Activated CD4-positive, alpha-beta memory T cell treated with anti-CD3 and anti-CD28 coated beads for 36 hours (primary cell): ENCODE measurements at places on chromosomes 5 and 9. TPM values are rescaled to one million over a fixed set of nuclear protein-coding genes. Genes with fewer than 3 reads are reported as not detected.

GRCh38 chr5:55338092-55338613, 30.4 kb downstream of the MTREX start:
- no peak for DNase-seq

DNA sequence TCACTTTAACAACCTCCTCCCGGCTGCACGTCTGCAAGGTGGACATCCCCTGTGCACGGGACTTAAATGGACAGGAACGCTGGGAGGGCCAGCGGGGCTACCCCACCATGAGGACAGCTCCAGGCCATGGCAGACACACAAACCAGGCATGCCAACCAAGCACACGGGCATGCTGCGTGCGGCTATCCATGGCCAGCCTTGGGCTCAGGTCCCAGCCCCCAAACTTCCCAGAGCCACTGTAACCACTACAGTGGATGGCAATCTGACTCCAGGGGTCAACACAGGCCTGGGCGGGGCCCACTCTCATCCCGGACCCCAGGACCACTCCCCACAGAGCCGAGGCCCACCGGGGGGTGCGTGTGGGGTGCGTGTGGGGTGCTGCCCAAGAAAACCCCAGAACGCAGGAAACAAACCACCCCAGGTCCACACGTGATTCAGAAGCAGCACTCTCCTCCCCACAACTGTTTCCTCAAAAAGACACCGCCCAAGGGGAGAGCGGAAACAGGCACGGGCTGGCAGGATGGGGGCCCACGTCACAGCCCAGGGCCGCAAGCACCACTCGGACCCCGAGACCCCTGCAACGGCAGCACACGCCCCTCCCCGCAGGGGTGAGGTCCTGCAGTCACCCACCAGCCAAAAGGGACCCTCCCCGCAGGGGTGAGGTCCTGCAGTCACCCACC, 7.4 kb downstream of the SLC12A7 start:
- peak; percentile 22 for DNase-seq

DNA sequence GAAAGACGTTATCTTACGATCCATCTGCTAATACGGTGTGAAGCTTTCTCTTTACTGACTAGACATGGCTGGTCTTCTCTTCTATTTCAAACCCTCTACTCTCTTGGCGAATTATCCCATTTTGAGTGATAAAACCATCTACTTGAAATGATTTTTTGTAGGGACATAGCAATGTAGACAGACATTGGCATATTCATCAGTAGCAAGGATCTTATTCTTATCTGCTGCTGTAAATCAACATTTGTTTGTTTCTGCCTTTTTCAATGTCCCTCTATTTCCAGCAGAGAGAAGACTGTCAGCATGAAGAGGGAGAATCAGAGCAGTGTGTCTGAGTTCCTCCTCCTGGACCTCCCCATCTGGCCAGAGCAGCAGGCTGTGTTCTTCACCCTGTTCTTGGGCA, at the start of gene OR1J4:
Gene OR1J4 (plus strand): TSS at position 301 of the 400 bp plus-strand sequence. CDS start 0 bp downstream, at position 301.
- no peak for DNase-seq

DNA sequence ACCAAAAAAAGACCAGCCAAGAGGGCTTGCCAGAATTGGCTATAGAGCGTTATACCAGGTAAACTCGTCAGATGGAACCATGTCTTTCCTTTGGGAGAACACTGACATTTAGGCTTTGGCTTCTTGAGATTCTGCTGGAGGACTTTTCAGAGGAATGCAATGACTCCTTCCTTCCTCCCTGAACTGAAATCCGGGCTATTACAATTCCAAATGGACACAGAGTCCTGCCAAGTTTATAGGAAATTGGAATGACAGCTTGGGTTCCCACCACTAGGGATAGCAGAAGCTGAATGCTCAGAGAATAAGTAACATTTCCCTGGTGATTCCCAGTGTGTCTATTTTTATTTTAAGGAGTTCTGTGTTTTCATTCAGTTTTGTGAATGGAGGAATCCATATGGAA, 143.0 kb downstream of the FGF1 start:
- DNase-seq = no peak

- DNase-seq = no peak
Measured at GRCh38 chr9:6915635-6916034, 157.9 kb downstream of the KDM4C start.

DNA sequence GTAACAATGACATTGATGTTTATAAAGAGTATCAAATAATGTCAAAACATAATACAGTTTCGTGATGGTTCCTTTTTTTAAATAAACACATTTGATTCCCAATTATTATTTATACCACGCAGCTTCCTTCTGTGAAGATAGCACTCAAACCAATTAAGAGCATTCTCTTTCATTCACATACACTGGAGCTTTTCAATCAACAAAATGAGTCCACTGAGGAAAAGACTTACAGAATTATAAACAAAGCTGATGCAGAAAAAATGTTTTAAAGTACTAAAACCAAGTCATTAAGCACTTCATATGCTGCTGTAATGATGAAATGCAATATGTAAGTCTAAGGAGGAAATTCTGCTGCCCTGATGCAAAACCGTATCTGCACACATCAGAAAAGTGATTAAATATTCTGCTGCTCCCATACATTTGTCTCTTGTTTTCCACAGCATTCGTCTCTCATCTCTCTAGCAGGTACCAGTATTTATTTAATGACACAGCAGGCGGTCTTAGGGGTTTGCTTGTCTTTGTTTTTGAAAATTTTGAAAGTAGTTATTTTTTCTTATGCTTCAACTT, 147.1 kb downstream of the CDH10 start:
- DNase-seq = no peak

DNA sequence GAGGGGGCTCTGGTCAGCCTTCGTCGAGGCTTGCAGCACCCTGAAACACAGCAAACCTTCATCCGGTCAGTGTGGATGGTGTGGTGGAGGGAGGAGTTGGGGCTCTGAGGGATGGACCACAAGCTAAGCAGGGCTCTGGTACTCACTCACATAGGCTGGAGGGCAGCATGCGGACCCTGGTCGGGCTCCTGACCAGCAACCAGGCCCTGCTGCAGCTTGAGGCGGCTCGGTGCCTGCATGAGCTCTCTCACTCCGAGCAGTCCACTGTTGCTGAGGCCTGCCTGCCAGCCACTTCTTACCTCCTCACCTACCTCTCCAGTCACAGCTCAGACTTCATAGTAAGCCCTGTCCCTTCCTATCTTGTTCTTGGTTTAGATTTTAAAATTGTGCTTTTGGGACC, 2.5 kb downstream of the TMCO6 start:
- no peak for DNase-seq

DNA sequence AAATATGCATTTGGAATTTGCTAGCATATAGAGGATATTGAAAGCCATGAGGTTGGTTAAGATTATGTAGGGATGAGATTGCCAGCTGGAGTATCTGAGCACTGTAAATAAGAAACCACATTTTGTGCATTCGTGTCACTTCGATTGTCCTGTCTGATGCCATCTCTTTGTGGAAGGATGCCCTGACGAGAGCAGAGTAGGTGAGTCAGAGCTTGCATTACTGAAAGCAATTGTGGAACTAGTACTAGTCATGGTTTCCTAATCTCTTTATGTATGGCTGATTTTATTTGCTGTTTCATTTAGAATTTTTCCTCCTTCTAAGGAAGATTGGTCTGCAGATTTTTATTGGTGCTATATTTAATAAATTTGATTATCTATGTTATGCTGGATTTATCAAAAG, 14.5 kb upstream of the TAS2R1 start:
- DNase-seq = no peak

DNA sequence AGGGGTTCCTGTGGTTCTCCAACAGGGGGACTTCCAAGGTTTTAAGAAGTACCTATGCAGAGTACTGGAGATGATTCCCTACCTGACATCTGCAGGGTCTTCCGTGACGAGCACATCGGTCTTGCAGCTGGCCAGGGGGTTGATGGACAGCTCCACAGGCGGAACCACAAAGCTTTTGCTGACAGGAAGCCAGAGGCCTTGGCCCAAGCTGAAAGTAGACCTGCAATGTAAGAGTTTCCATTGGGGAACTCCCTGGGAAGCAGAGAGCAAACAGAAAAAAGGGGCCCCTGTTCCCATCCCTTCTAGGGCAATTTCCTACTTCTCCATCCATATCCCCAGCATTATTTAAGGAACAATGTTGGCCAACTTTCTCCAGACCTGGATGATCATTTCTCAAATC, 288.0 kb downstream of the TRIM32 start:
- no peak for DNase-seq

TSSK1B gene
- not detected for total RNA-seq

PCDHA9 gene
- not detected for total RNA-seq

SPINK4 gene
- not detected for total RNA-seq

OBP2B gene
- not detected for total RNA-seq
